ENCODE measurements at places on chromosomes 6 and 20. TPM values are rescaled to one million over a fixed set of nuclear protein-coding genes. Genes with fewer than 3 reads are reported as not detected.

The MYMX gene
- total RNA-seq = not detected

The YTHDF1 gene
- total RNA-seq = 56.2 TPM

The OPN5 gene
- total RNA-seq = not detected

The SNAI1 gene
- 7.4 TPM for total RNA-seq

The BMP2 gene
- total RNA-seq = 0.33 TPM

The PEDS1 gene
- total RNA-seq = 66.4 TPM

The HDGFL1 gene
- total RNA-seq = not detected

The TRIM31 gene
- 0.69 TPM for total RNA-seq

The ASIP gene
- not detected for total RNA-seq

The TCP11 gene
- total RNA-seq = not detected

The MTFR2 gene
- total RNA-seq = 11.3 TPM

The GPSM3 gene
- 0.36 TPM for total RNA-seq

The MICB gene
- 5.3 TPM for total RNA-seq

The ULBP1 gene
- 0.76 TPM for total RNA-seq

The FAM83C gene
- 0.09 TPM for total RNA-seq

The POM121L2 gene
- total RNA-seq = not detected

The IMPG1 gene
- total RNA-seq = not detected

The HTR1E gene
- total RNA-seq = not detected

The PTGIS gene
- total RNA-seq = 0.02 TPM

The SSTR4 gene
- total RNA-seq = 0.43 TPM

The SLC22A2 gene
- 0.06 TPM for total RNA-seq

The MACROD2 gene
- total RNA-seq = 0.51 TPM

The PKIB gene
- 0.74 TPM for total RNA-seq

The DHX16 gene
- total RNA-seq = 28.3 TPM

The EYA4 gene
- total RNA-seq = 7.5 TPM

The CLPSL2 gene
- total RNA-seq = 0.80 TPM

The DNMT3B gene
- total RNA-seq = 4.0 TPM

The COX7A2 gene
- 359 TPM for total RNA-seq

The CFB gene
- total RNA-seq = 1.6 TPM

The WFDC10B gene
- not detected for total RNA-seq

The SPEF1 gene
- 1.4 TPM for total RNA-seq

The PLCB4 gene
- total RNA-seq = 25.2 TPM

The NDUFAF5 gene
- 32.3 TPM for total RNA-seq

The SMIM28 gene
- not detected for total RNA-seq

The IL17F gene
- not detected for total RNA-seq

The SLC22A7 gene
- total RNA-seq = not detected

The PTK6 gene
- total RNA-seq = 2.0 TPM

The EMILIN3 gene
- 0.51 TPM for total RNA-seq

The TGM3 gene
- 0.12 TPM for total RNA-seq

The ENPP4 gene
- total RNA-seq = 0.25 TPM

The ADGRF1 gene
- 0.04 TPM for total RNA-seq

The TREM1 gene
- total RNA-seq = 0.14 TPM

The OR12D3 gene
- not detected for total RNA-seq

The MRPL18 gene
- total RNA-seq = 102 TPM

The CLVS2 gene
- total RNA-seq = 0.15 TPM

The PDYN gene
- total RNA-seq = not detected

The MATN4 gene
- total RNA-seq = 0.07 TPM

The PNLDC1 gene
- 0.05 TPM for total RNA-seq

The COL19A1 gene
- total RNA-seq = not detected

The FOXF2 gene
- total RNA-seq = 19.5 TPM

The TSBP1 gene
- total RNA-seq = not detected

The SUMO4 gene
- total RNA-seq = not detected

The HLA-DQB1 gene
- total RNA-seq = not detected

The CBLN4 gene
- total RNA-seq = not detected

The KCNK16 gene
- total RNA-seq = not detected

The MDFI gene
- total RNA-seq = 0.49 TPM

The MRAP2 gene
- 1.9 TPM for total RNA-seq
